AG04450 (cell line): ENCODE measurements at places on chromosomes 12 and 14.
A peak's percentile ranks its signal among the peaks of the same experiment; 100 is the strongest.

DNA sequence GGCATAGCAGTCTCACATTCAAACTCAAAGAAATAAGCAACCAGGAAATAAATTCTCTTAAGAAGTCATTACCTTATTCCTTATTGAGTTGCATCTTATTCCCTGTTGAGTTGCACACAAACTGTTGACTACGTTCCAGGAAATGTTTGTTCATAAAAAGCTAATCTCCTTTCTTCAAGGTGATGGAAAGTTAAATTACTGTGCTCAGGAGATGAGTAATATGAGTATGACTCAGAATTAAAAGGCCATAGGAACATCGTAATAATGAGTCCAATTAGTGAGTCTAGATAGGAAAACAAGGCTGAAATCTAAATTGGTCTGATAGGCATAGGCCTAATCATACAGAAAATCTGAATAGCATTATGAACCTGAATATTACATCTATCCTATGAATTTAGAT is 203.1 kb downstream of the SLC2A13 start:
- no peak for DNase-seq

DNA sequence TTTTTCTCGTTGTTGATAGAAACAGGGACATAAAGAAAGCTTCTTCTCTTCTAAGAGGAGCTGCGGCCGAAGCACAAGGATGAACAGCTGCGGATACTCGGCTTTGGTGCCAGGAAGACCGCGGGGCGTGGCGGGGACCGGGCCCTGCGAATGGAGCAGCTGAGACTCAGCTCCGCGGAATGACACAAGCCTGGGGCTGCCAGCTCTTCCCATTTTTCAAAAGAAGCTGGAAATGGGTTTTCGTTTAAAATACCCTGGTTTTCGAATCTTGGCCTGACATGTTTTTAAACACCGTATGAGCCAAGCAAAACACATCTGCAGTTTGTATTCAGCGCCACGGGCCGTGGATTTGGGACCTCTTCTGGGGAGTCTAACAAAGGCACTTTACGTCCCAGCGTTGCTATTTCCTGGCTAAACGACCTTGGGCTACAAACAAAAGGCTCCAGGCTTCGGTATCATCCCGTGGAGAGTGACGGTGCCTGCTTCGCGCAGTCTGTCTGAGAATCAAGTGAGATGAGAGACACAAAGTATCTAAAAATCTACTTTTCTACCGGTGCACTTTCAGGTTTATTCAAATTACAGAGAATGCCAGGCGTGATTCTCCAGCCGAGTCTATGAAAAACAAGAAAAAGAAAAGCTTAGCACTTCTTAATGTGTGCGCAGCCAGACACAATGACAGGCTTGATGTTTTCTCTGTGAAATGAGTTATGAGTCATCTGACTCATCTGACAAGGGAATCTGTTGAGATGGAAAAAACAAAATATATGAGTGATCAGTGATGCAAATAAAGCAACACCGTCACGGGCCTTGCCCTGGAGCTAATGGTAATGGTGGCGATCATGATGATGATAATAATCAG is 114.0 kb upstream of the TMEM132D start:
- DNase-seq = no peak

DNA sequence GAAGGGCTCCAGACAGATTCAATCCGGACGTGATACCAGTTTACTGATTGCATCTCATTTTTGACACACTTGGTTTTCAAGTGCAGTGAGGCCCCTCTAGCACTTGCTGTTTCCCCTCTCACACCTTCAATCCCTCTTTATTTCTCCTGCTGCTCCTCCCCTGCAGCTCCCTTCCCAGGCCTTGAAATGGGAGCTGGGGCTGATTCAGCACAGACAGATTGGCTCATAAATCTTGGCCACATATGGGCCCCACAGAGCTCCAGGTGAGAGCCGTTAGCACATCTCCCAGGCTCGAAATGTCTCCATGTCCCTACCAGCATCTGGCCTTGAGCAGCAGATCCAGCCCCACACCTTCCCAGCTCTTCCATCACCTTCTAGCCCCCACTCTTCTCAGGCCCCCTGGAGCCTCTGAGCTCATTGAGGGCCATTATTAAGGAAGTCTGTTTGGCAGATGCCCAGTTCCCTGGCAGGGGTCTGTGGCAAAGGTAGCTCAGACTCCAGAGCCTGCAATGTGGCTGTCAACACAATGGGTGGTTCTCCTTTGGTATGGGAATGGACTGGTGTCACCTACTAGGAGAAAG is 220.3 kb upstream of the FKBP4 start:
- no peak for DNase-seq

GRCh38 chr12:25781232-25781631 is 177.2 kb upstream of the RASSF8 start:
- DNase-seq = no peak

DNA sequence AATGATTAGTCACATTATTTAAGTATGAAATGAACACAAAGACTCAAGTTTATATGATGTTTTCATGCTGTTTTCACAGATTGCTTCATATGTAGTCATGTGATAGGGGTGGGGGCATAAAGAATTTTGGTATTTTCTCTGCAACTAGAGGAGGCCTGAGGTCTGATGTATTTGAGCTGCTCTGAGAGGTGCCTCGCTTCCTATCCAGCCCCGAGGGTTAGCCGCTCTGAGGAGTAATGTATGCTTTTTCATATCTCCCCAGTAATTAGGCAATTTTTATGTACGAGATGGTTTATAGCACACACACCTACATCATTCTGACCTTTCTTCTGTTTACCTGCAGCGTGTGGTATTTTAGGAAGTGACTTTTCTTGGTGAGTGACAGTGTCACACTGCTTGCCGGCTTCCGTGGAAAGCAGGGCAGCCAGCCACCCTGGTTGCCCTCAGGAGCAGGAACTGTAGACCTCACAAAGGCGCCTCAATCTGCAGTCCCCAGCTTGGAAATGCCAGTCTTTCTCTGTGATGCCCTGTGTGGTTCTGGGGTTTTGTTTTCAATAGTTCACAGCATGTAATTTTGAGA is 106.4 kb downstream of the VRK1 start:
- no peak for DNase-seq

- DNase-seq = no peak
Measured at GRCh38 chr14:70190156-70190555, 1.4 kb upstream of the SLC8A3 start.

- peak; percentile 36 for DNase-seq
Measured at GRCh38 chr12:76621582-76622024, 62.0 kb upstream of the OSBPL8 start.

- DNase-seq = peak; percentile 29
Measured at GRCh38 chr12:93667672-93668071, 9.5 kb upstream of the CRADD start.

DNA sequence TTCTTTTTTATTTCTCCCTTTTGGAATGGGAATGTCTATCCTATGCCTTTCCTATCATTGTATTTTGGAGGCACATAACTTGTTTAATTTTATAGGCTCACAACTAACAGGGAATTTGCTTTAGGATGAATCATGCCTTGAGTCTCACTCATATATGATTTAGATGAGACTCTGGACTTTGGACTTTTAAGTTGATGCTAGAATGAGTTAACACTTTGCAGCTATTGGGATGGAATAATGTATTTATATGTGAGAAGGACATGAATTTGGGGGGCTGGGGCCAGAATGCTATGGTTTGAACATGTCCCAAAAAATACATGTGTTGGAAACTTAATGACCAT is 365.3 kb downstream of the ZFP36L1 start:
- no peak for DNase-seq

GRCh38 chr14:105860615-105861580 is 334.5 kb downstream of the TMEM121 start:
- no peak for DNase-seq

- no peak for DNase-seq
Measured at GRCh38 chr12:59484575-59484974, 111.3 kb upstream of the SLC16A7 start.

GRCh38 chr14:64450255-64450654 is 15.0 kb upstream of the AKAP5 start:
- no peak for DNase-seq

- no peak for DNase-seq
Measured at GRCh38 chr12:117168976-117169375, 21.3 kb downstream of the FBXO21 start.

DNA sequence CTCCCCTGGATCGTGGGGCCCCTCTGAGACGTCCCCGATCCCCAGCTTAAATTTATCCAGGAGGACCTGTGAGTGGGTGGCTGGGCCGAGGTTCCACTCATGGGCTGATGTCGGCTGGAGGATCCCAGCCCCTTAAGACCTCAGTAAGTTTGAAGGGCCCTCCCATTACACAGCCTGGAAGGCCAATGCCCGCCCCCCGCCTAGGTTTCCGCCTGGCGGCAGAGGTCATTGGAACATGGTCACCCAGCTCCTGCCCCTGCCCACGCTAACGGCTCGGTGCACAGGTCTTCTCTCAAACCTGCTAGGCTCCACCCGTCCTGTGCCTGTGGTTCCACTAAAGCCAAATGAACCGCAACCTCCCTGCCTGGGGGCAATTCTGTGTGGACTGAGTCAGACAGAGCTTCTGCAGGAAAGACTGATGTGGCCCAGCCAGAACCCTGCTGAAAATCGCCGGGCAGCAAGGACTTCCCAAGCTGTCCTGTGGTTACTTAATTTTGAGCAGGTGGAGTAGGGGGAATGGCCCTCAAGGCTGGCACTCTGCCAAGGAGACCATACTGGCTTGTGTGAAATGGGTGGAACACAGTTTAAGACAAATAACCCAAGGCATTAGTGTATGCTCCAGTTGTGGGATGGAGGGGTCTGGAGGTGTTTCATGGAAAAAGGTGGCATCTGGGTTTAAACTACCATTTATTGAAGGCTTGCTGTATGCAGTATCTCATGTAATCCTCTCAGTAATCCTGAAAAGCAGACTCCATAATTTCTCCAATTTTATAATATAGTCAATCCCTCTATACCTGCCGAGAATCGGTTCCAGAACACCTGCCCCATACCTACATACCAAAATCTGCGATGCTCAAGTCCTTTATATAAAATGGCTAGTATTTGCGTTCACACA is 903 bp upstream of the NT5DC3 start:
- DNase-seq = no peak

- DNase-seq = no peak
Measured at GRCh38 chr14:51201890-51202289, 38.2 kb upstream of the TMX1 start.

GRCh38 chr14:68404652-68405183 is 388.1 kb downstream of the ZFP36L1 start:
- no peak for DNase-seq

DNA sequence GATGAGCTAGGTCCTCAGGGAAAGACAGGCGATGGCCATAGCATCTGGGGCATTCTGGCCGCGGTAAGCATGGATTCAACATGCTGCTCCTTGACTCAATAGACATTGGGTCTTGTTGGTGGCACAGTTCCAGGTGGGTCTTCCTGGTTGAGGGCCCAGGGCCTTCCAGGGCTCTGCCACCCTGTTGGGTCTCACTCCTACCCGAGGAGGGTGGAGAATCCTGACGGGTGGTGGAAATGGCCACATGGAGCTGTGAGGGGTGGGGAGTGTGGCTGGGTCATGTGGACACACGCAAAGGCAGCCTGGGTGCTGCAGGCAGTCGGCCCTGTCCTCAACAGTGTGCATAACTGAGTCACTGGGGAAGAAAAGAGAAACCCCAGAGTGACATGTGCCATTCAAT is 148.1 kb downstream of the KIF26A start:
- no peak for DNase-seq

- DNase-seq = no peak
Measured at GRCh38 chr12:4282892-4283511, 9.4 kb downstream of the CCND2 start.

DNA sequence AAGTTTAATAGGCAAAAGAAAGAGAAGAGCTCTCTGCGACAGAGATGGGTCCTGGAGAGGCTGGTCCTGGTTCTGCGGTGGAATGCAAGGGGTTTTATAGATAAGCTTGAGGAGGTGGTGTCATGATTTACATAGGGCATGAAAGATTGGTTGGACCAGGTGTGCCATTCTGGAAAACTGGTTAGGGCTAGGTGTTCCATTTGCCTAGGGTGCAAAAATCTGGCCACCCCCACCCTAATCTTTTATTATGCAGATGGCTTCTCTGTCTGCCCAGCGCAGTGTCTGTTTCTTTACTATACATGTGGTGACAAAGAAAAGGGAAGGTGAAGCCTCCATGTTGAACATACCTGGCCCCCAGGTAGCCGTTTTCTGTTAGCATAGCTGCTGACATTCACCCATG is 65.4 kb downstream of the ERC1 start:
- DNase-seq = no peak

GRCh38 chr12:27673101-27673718 is 23.0 kb upstream of the REP15 start:
- no peak for DNase-seq

DNA sequence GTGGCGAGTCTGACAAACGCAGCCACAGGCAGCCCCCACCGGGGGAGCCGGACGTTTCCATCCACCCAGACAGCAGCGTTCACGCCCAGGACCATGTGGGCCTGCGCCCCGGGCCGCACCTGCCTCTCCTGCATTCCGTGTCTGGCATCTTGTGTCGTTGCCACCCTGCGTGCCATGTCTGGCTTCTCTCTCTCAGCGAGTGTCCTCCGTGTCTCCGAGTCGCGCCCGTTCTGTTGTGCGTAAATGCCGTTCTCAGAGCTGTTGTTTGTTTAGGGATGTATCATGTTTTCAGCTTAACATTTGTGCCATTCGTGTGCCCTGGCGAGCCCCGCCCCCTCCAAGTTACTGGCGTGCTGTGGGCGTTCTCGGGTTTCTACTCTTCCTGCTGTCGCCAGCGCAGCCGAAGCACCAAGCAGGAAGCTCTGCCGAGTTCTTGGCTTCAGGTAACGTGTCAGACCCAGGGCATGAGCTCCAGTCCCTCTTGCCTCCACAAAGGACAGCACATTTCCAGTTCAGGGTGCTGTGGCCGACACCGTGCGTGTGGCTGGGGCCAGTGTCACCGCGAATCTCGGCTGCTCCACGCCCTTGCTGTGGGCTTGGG is 34.6 kb downstream of the NOC4L start:
- no peak for DNase-seq

GRCh38 chr14:82642425-82642824 is 1108.8 kb upstream of the SEL1L start:
- no peak for DNase-seq

DNA sequence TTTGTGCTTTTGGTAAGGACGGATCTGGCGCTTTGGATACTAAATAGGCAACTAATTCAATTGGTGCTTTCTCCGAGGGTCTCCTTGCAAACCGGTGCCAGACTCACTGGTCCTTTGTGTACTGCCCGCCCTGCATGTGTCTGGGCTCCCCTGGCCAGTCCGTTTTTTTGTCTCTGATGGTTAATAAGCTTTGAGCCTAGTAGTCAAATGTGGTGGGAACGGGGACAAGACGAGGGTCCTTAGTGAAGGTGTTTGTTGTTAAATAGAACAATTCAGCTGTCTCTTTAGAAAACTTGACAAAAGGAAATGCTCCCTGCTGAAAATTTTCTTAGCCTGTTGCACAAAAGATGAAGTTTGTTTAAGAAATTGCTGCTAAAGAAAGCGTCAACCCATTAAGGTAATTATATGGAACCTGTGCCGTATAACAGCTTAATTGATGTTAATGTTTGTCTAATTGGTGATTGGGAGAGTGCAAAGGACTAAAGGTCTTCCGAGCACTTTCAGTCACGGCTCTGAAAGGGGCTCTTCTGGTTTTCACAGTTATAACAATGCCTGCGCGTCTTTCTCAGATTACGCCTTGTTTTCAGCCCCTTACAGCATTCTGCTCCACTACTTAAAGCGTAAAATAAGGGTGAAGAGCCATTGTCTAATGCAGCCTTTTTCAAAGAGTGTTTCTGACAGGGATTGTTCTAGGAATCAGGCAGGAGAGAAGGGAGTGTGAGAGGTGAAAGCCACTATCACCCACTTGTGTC is 537.4 kb downstream of the PRKD1 start:
- no peak for DNase-seq
